Calu3 (cell line): ENCODE measurements at places on chromosomes 11 and 22. TPM values are rescaled to one million over a fixed set of nuclear protein-coding genes. Genes with fewer than 3 reads are reported as not detected.

Gene NLRP6
- not detected in 2 replicates for total RNA-seq

Gene NUP160
- total RNA-seq: 50.6 and 54.7 TPM in 2 replicates

Gene DDI1
- not detected in 2 replicates for total RNA-seq

Gene OR2AG2
- total RNA-seq: not detected in 2 replicates

Gene MISFA
- total RNA-seq: 5.5 and 7.3 TPM in 2 replicates

DNA sequence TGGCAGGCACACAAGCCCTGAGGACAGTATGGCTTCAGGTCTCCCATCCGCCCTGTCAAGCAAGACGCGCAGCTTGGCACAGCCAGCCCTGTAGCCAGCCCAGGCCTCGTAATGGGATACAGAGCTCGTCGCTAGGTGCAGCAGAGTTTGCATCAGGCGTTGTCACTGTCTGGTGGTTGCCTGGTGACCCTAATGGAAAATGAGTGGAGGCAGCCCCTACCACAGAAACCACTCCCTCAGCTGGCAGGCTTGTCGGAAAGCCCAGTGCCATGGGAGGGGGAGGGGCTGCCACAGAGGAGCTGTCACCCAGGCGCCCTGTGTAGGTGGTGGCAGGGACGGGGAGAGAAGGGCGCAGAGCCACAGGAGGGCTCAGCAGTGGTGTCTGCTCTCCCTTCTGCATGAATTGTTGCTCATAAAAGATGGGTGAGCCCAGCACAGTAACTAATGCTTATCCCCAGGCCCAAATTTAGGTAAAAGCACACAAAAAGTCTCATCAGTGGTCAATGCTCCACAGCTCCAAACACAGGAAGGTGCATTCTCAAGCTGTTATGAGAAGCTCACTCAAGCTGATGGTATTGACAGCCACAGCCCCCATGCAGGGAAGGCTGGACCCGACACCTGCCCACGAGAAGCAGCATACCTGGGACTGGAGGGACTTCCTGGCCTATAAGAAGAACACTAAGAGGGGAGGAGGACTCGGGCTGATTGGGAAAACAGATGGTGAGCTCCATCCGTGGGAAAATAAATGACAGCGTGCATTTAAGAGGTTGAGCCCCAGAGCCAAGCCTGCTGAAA is 164.6 kb downstream of the ETS1 start:
- no peak for DNase-seq

- DNase-seq: no peak
These were observed 41.0 kb downstream of the TRAF6 start for GRCh38 chr11:36469063-36469462.

DNA sequence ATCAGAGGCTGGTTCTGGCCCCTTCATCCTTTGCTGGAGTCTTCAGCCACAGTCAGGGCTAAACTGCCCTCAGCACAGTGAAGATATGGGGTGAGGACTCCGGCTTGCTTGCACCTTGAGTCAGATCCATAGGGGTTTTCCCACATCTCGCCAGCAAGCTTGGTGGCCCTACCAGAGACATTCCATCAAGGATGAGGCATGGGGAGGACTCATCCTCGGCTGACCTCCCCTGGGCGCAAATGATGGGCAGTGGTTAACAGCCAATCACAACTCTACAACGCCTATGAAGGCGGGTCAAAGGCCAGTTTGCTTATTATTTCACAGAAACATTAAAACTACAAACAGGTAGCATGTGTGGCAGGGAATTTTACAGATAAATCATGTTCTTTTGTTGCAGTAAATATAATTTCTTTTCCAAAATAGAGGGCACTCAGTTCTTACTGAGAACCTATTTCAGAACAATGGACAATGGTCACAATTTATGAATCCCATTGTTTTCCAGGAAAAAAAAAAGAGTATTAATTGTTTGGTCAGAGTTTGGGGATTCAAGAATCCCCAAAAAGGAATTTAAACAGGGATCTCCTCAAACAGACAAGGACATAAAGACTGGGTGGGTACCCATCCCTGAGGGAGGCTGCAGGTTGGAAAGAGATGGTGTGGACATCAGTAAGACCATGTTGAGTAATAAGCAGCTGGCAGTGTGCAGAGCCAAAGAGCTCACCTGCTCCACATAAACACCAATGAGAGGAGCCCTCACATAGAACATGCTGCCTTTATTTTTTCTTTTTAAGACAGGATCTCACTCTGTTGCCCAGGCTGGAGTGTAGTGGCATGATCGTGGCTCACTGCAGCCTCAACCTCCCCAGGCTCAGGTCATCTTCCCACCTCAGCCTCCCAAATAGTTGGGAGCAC is 14.8 kb downstream of the PLAAT3 start:
- DNase-seq: no peak
